ENCODE measurements at places on chromosomes 1 and 21.

GRCh38 chr1:201192261-201192788 is 1.7 kb downstream of the IGFN1 start:
- peak; percentile 58 for DNase-seq

DNA sequence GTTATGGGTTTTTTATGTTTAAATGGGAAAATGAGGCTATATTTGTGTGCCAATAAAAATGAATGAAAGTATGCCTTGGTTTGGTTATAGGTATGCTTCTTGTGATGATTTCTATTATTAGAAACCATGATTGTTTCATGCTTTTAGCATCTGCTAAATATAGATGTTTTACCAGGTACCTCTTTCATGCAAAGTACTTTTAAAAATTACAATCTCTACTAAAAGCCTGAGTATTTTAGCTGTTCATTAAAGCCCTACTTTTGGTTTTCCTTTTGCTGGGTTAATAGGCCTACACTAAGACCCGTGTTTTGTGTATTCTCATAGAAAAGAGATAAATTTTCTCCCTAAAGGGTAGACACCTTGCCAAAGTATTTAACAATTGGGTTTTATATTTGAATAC is 32.0 kb downstream of the MTF2 start:
- no peak for DNase-seq

DNA sequence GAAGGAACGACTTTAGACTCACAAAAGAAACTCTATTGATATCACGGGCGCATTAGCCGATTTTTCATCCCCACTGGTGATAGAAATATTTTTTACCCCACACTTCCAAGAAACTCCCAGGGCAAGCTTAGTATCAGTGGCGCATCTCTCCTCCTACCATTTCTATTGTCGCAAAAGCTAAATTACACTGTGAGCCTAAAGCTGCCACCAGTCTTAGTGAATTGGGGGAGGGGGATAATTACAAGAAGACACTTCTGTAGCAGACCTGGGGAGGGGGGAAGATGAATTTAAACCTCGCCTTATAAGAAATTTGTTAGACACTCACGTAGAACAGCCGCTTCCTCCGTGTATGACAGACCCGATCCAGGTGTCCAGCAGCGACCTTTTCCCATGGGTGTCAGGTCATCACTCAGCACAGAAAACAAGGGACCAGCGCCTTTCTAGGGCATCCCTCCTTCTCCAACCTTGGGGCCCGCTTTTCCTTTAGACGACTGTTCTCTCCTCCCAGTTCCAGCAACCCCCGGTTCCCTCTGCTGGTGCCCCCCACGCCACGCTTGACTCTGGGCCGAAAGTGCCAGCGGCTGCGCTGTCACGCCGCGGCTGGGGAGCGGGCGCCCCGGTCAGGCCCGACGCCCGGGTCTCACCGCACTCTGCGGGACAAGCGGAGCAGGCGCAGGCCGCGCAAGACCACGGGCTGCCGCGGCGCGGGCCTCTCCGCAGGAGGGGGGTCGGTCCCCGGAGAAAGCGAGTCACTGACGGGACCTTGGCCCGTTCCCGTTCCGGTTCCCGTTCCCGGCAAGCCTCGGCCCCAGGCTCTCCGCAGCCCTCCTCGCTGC is 821 bp downstream of the PHC2 start:
- DNase-seq = no peak

DNA sequence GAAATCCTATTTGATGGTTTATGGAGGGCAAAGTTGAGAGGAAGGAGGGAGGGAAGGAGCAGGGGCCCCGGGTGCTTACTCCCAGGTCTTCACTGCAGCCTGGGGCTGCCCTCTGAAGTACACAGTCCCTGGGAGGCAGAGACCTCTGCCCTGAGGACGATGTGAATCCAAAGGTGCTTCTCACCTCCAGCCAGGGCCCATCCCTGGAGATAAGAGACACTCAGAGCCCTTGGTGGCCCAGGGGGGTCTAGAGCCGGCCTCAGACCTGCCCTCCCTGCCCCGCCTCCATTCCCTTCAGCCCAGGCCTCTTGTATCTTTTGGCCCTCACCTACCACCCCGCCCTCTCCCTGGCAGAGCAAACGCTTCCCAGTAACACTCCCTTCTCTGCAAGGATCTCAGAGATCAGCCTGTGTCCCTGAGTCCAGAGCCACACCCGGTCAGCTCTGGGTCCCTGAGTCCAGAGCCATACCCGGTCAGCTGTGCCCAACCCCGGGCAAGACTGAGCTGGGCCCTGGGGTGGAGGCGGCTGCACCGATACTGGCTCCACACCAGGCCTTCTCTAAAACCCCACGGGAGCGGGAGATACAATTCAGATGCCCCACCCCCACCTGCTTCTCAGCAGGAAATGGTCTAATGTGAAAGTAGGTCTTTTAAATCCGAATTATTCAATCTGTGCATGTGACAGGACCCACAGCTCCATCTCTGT is 3.6 kb upstream of the GNB1 start:
- DNase-seq = no peak

DNA sequence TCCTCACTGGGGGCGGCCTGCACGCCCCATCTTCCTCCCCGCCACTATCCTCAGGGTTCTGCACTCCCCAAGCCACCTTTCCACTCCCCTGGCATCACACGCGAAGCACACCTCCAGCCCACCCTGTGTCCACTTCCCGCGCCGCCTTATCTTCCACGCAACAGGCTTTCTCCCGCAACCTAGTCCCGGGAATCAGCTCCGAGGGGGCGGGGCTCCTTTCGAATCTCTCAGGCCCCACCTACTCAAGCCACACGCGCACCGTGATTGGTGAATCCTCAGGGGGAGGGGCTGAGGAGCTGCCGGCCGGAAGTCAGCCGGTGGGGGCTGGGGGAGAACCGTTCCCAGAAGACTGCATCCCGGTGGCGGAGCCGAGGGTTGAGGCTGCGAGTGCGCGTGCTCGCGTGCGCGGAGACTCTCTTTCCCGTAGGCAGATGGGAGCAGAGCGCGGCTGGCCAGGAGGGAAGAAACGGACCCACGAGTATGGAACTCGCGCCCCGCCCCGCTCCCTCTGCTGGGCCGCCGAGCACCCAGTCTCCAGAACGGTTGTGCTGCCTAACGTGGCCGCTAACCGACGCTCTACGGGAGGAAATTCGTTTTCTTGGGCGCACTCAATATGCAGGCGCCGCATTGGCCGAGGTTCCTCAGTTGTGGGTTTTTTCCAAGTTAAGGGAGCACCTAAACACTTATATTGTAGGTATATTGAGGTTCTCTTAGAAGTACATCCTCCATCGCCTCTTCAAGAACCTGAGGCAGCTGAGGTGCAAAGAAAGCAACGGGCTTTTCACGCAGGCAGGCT is at the start of gene PSRC1:
PSRC1 (minus strand) TSS at position 194 of the 796 bp plus-strand sequence.
- peak; percentile 93 for DNase-seq

- no peak for DNase-seq
Observed at GRCh38 chr1:116769561-116769977, 15.3 kb downstream of the CD2 start.

- no peak for DNase-seq
Observed at GRCh38 chr1:36624466-36624865, 141.8 kb upstream of the CSF3R start.

DNA sequence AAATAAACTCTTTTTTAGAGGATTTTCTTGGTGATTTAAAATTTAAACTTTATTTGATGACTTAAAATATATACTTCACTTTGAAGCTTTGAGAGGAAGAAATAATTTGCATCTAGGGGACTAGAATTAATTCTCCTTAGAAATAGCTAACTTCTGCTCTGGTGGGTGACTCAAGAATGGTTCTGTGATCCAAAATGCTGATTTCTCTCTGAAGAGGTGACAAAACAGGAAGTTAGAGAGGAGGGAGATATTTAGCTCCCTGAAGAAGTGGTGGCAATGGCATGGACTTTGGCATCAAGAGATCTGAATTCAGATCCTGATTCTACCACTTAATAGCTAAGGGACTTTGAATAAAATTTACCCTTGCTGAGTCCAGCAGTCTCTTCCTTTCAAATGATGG is 125.8 kb upstream of the ATP1B1 start:
- DNase-seq = no peak

DNA sequence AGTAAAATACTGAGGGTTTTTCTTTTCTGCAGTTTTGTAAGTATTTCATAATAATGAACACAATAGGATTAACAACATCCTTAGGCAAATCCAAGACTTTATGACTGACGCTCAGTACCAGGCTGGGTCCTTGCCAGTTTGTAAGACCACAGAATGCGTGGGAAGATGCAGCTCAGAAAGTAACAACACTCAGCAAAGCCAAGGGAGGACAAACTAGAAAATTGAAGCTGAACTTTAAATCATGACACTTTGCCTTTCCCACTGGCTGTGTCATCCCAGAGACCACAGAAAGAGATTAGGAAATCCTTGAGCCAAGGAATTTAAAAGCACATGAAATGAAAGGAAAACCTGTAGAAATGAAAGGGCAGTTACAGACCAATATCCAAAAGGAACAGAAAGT is 426.3 kb upstream of the CHRM3 start:
- DNase-seq = no peak

DNA sequence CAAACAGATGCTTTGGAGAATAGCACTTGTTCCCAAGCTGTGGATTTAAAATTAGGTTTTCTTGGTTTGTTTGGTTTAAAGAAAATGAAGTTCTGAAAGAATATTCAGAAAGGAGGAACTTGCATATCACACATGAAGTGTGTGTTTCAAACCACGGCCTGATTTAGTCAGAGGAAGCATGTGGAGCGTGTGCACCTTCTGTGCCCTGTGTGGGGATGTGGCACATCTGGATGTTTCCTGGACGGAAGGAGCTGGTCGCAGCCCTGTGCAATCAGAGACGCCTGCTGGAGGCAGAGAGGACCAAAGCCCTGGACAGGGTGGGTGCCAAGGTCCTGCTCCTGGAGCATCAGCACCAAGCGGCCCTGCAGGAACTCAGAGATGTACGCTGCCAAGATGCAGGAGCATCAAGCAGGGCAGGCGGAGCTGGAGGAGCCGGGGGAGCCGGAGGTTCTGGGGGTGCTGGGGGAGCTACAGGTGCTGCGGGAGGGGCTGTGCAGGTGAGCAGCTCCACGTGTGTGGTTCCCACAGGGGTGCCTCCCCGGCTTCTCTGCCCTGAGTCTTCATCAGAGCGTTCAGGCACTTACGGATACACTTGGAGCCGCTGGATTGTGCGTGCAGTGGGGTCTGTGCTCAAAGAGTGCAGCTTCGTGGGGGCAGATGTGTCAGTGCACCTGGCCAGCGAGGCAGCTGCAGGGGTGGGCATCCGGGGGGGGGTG is 45.7 kb downstream of the PCNT start:
- DNase-seq = no peak

GRCh38 chr1:37171691-37172090 is 137.4 kb upstream of the GRIK3 start:
- no peak for DNase-seq

- no peak for DNase-seq
Observed at GRCh38 chr21:40792691-40793456, 54.1 kb downstream of the DSCAM start.

DNA sequence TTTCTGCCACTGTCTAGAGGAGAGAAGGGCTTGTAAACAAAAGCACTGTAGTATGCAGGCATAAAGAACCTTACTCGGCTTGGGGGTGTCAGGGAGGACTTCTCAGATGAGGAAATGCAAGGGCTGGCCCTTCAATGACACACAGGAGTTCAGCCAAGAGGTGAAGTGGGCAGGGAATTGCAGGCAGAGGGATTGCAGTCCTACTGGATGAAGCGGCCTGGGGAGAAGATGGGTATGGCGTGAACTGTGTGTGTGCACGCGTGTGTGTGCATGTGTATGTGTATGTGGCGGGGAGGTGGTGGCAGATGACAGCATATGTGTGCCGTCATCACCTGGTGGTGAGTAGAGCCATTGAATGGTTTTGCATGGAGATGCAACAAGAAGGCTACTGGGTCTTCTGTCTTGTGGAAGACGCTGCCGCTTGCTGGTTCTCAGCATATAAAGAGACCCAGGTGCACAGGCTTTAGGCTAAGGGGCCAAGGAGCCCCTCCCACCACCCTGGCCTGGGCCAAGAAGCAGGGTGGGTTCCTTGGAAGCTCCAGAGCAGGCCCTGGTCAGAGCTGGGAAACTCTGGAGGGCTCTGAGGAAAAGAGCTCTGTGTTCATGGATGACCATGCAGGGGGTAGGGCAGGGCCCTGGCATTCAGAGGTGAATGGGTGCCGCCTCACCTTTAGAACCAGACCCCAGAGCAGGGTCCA is 4.1 kb upstream of the EPS8L3 start:
- no peak for DNase-seq

- DNase-seq = no peak
Observed at GRCh38 chr21:44734026-44734745, 22.8 kb upstream of the TSPEAR start.

GRCh38 chr1:29240986-29241385 is 4.7 kb downstream of the PTPRU start:
- DNase-seq = no peak

GRCh38 chr21:34282223-34282622 is 81.6 kb upstream of the KCNE2 start:
- DNase-seq = no peak

DNA sequence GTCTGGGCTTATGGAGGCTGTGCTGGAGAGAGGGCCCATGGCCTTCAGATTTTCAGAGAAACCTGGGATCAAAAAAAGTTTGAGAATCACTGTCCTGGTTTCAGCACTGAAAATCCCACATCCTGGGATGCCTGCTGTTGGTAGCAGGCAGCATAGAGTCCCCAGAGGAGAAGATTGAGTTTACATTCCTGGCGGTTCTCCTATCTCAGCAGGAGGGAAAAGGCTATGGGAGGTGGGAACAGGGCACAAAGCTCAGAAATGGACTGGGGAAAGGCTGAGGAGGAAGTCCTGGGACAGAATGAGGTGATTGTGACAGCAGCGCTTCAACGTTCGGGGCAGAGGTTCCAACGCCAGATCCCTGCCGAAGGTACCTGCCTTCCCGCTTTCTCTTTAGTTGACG is 103.4 kb downstream of the ETS2 start:
- no peak for DNase-seq

GRCh38 chr1:209652873-209653401 is 712 bp upstream of the LAMB3 start:
- peak; percentile 42 for DNase-seq

DNA sequence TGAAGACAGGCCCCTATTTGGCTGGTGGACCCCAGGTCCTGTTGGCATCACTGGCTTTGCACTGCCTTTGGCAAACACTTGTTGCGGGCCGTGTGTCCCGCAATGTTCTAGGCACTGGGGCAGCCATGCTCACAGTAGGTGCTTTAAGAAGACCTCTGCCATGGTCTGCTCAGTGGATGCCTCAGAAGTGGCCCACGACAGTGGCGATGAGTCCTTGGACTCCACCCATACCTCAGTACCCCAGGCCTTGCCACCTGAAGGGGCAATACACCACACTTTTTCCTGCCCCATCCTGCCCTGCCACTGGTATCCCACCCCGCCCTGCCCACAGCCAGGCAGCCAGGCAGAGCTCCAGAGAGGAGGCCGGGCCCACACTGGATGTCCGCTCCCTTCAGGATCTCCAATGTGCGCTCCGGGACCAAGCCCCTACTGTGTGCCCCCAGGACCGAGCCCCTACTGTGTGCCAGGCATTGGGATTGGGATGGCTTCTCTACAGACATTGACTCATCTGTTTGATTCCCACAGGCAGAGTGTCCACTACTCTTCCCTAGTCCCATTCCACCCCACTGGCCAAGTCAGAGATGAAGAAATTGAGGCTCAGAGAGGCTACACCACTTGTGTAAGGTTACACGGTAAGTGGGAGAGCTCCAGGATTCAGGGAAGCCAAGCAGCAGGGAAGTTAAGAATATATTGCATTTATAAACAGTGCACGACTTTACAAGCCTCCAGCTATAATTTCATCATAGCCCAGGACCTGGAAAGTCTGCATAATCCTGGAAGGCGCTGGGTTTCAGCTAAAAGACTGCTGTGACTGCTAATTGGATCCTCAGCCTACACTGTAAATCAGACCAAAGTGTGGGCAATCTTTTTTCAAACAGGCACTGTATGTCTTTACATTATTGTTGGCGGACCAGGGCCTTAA is 101.6 kb downstream of the DMRTB1 start:
- DNase-seq = no peak
